Naive thymus-derived CD8-positive, alpha-beta T cell (primary cell): ENCODE measurements at places on chromosomes 4 and X. TPM values are rescaled to one million over a fixed set of nuclear protein-coding genes. Genes with fewer than 3 reads are reported as not detected.

Gene ADH1C
- total RNA-seq, result not detected

Gene MED12
- total RNA-seq, result 79.0 TPM

- H3K4me3 ChIP-seq, result no peak overlapping the region
- peaks cover 10% of the 10 kb centered on the region for H3K4me1 ChIP-seq
- H3K27me3 ChIP-seq, result no peaks in the 10 kb centered on the region
- no peak overlapping the region for H3K27ac ChIP-seq
- peaks cover 5% of the 10 kb centered on the region for H3K36me3 ChIP-seq
These were observed 132.2 kb downstream of the KLHL8 start for GRCh38 chr4:87088186-87088585.

- H3K36me3 ChIP-seq, result no peaks in the 10 kb centered on the region
- no peak overlapping the region for H3K4me3 ChIP-seq
- H3K4me1 ChIP-seq, result no peaks in the 10 kb centered on the region
- H3K27me3 ChIP-seq, result peaks cover 8% of the 10 kb centered on the region
- DNase-seq, result no peak
These were observed 240.5 kb downstream of the TENM3 start for GRCh38 chr4:182483685-182484084.

DNA sequence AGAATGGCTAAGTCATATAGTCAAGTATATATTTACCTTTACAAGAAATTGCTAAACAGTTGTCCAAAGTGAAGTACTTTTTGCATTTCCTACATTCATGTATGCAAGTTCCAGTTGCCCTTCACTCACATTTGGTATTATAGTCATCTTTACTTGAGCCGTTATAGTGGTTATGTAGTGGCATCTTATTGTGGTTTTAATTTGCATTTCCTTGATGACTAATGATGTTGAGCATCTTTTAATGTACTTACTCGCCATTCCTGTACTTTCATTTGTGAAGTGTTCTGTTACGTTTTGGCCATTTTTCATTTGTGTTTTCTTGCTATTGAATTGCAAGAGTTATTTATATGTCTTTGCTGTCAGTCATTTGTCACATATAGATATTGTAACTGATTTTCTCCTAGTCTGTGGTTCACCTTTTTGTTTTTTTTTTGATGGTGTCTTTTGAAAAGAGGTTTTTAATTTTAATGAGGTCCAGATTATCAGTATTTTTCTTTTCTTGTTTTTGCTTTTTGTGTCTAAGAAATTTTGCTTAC is 27.6 kb downstream of the ARFIP1 start:
- DNase-seq, result no peak
- H3K27ac ChIP-seq, result no peak overlapping the region
- H3K27me3 ChIP-seq, result no peaks in the 10 kb centered on the region
- peaks cover 5% of the 10 kb centered on the region for H3K4me1 ChIP-seq
- H3K4me3 ChIP-seq, result no peak overlapping the region
